Natural killer cell (primary cell): ENCODE measurements at places on chromosomes 5 and 9.
A peak's percentile ranks its signal among the peaks of the same experiment; 100 is the strongest.

- DNase-seq, result no peak
Observed at GRCh38 chr5:71748360-71748759, 29.3 kb downstream of the CARTPT start.

- no peak for DNase-seq
Observed at GRCh38 chr5:28808967-28809810, 1770.8 kb upstream of the CDH9 start.

GRCh38 chr5:7518947-7519560 is 123.1 kb downstream of the ADCY2 start:
- DNase-seq, result no peak

GRCh38 chr5:7868427-7868772 is 431 bp downstream of the FASTKD3 start:
- no peak for DNase-seq

DNA sequence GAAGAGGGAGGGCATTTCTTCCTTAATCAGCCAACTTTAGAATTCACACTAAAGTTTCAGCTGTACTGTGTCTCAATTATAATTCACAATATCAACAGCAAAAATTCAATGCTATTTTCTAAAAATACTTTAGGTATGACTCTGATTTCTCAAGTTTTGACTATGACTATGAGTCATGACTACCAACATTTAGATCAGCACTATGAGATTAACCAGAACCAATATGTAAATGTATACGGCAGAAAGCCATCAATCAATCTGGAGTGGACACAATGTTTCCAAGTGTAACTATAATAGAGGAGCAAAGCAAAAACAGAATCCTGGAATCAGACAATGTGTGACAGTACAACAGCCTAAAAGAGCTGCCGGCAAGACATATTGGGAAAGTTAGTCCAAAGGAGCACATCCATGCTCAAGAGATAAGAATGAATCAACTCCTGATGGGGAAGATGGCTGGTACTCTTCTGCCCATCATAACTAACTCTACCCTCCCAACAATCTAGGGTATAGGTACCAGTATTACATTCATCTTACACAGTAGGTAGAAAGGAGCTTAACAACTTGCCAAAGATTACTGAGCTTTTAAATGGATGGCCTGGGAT is 294.4 kb downstream of the SEMA5A start:
- DNase-seq, result no peak

DNA sequence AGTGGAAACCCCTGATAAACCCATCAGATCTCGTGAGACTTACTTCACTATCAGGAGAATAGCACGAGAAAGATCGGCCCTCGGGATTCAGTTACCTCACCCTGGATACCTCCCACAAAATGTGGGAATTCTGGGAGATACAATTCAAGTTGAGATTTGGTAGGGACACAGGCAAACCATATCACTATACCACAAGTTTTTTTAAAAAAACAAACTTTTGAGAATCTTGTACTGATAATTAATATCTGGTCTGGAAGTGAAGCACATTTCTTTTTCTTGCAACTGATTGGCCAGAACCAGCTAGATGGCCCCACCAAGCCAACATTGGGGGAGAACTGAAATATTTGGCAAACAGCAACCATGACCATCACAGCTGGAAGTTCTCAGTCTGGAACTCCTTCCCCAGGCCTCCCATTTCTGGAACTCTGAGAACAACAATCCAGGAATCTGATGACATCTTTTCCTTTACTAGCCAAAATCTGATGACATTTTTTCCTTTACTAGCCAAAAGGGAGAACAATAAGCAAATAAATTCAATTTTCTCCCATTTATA is 51.8 kb upstream of the CDKN2B start:
- no peak for DNase-seq

DNA sequence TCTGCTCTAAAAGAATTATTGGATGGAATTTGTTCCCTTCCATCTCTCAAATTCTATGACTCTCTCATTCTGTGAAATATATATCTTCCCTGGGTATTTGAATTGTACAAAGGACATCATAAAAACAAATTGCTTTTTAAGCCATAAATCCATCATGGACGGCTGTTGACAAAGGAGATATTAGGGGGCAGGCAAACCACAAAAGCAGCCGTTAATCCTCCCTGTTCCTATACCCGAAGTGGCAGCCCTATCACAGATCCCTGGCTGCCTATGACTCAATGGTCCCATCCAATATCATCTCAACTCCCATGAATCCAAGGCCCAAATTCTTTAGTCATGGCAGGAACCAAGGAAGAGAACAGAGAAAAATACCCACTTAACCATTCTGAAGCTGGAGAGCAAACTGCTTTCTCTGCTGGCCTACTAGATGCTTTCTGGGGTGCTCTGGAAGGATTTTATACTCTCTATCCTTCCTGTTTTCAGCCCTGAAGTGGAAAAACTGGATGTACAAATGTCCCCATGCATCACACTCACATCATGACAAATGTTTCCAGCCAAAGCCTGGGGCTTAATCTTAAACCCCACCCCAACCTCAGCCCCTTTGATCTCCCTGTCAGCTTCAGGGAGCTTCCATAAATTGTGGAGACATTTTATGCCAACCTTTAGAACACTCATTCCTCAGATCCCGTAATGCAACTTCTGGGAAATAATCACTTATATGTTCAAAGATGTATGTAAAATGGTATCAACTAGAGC is 59.5 kb downstream of the FAM114A2 start:
- no peak for DNase-seq

DNA sequence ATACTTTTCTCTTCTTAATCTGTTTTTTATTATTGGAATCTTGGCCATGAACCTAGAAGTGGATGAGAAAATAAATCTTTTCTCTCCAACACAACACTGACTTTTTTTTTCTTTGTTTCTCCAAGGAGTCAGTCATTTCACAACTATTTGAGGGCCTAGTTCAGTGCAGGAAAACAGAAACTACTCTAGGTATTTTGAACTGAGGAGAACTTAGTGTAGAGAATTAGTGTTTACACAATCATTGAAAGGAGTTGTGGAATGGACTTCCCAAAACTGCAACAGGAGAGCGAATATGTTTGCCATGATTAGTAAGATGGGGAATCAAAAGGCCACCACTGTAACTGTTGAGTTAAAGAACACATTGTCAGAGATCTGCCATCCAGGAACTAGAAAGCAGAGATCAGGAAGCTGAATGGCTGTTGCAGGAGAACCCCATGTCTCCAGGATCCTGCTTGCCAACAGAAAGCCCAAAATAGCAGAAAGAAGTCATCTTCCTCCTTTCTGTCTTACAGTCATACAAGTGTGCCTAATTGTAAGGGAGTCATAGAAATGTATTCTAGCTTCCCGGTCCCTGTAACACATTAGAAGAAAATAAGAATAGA is 20.3 kb upstream of the PCDH1 start:
- no peak for DNase-seq

GRCh38 chr9:133526721-133527321 is 2.1 kb upstream of the MYMK start:
- DNase-seq, result no peak

GRCh38 chr5:6220346-6221088 is 157.8 kb downstream of the MED10 start:
- no peak for DNase-seq

- no peak for DNase-seq
Observed at GRCh38 chr5:73061593-73061992, 58.8 kb upstream of the TMEM171 start.

GRCh38 chr5:88691230-88691582 is 191.8 kb downstream of the MEF2C start:
- no peak for DNase-seq

DNA sequence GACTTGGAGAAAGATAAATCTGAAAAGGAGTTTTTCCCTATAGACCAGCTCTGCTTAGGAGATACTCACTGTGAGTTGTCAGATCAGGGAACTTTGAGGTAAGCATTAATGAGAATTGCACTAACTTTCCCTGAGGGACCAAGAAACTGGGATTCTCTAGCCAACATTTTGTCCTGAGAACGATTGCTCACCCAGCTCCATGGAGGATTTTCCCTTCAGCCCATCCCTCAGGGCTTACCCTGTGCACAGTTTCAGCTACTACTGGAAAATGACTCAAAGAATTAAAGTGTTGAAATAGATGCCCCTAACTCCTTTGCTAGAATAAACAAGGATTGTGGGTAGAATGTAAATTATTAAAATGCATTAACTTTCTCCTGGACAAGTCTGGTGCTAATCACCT is 237.2 kb upstream of the IL12B start:
- no peak for DNase-seq

DNA sequence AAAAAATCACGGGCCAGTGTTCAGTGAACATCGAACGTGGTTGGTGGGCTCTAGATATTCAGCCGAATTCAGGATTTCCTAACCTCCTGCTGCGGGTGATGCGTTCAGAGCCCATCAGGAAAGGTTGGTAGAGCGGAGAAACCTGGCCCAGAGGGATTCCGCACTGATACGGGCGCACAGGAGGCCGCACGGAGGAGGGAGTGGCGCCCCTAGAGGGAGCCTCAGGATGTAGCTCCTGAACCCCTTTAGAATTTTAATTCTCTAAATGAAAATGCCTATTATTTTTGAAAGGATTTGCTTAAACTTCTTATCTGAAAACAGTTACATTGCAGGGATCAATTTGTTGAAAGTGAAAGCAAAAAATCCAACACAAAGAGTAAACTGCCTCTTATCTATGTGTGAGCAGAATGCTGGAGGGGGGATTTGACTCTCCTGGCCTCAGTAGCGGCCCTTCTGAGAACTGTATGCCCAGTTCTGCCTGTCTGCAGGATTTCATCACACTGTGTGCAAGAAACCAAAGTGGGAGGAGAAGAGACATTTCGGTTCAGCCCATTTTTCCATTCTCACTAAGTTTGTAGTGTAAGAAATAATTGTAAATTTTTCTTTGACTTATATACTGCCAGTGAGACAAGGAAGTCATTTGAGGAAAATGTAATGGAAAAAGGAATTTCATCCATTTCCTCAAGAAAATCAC is 75.9 kb downstream of the TENT4A start:
- no peak for DNase-seq

DNA sequence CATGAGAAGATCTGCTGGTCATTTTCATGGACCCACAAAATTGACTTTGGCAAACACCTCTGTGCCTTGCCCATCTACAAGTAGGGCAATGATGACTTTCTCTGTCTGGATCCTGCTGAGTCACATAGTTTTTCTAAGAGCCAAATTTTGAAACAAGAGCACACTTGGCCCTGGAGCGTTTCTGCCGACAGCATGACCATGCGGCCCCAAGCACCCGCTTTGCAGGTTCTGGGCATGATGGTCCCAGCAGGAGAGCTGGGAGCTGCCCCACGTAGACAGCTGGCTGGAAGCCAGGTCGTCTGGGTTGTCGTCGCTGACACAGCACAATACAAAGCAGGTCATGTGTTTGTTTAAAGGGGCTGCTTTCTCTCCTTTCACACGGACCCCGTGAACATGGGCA is 159.8 kb downstream of the SYK start:
- no peak for DNase-seq

GRCh38 chr5:72611118-72611730 is 104.0 kb upstream of the ZNF366 start:
- peak; percentile 31 for DNase-seq

DNA sequence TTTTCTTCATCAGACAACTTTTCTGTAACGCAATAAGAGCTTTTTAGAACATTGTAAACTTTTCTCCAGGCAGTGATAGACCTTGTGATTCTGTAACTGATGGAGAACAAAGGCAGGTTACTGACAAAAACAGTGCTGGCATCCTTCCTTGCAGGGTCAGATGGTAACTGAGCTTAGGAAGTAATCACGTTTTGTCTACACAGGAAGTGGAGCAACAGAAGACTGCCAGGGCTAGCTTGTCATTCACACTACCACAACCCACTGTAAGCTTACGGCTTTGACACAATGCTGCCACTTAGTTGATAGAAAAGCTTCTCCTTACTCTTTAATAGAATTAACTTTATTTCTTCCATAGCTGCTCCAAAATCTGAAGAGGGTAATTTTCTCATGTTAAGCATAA is 46.8 kb downstream of the FBN2 start:
- no peak for DNase-seq

GRCh38 chr5:91607675-91608074 is 224.6 kb upstream of the ARRDC3 start:
- no peak for DNase-seq

DNA sequence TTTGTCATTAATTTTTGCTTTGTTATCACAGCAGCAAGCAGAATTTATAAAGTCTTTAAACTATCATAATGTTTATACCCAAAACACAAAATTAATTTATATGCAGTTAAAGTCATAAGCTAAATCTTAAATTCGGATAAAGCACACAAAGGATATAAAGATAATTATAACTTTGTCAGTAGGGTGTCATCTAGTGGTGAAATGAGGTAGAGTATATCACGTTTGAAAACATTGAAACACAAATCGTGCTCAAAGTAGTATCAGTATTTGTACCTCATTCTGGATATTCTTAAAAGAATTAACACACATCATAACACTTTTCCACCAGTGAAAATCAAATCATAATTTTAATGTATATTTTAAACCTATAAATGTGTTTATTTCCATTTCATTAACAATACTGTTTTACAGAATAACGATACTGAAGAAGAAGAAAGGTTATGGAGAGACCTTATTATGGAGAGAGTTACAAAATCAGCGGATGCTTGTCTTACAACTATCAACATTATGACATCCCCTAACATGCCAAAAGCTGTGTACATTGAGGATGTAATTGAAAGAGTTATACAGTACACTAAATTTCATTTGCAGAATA is 129.5 kb downstream of the NIPBL start:
- DNase-seq, result no peak

- DNase-seq, result no peak
Observed at GRCh38 chr5:149143470-149143869, 2.2 kb downstream of the ABLIM3 start.

DNA sequence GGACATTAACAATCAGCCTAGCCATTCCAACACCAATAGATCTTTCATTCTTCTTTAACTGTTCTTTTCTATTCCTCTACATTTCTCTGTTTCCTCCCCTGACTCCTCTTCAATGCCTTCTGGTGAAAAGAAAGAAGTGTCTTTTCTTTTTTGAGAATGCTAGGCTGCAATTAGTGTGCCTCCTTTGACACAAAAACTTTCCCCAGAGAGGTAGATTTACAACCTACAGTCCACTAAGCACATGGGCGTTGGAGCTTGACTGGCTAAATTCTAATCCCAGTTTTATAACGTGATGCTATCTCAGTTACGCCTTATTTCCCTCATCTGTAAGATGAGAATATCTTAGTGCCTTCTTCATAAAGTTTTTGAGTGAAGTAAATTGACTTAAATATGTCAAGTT is 16.9 kb upstream of the ANKRD55 start:
- no peak for DNase-seq

DNA sequence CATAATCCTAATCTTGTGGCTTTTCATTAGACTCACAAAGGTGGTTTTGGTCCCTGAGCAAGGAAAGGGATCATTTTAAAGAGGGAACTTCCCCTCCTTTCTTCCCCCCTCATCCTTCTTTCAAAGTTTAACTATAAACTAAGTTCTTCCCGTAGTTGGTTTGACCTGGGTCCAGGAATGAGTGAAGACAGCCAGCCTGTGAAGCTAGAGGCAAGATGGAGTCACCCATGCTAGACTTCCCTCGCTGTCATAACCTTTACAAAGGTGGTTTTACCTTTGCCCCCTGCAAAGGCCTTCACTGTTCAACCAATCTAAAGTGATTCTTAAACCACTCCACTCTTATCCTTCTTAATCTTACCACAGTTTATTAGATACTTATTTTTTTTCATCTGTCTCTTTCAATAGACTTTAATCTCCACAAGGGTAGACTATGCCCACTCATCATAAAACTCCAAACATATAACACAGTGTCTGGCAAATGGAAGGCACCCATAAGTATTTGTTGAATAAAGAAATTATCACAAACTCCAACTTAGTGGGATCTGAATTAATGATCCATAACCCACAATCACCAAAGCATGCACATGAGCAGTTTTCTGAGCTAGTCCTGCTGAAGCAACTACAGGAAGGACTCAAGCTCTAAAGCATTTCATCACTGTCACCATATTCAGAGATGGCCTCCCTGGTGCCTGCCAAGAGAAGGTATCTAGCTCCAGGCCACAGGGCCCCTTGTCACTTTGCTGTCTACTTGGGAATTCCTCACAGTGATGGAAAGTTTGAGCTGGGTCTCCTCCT is 369.0 kb downstream of the SPOCK1 start:
- no peak for DNase-seq
